ENCODE measurements at places on chromosomes 6 and 20.

- DNase-seq: no peak
These were observed 452 bp downstream of the TRAF3IP2 start for GRCh38 chr6:111605100-111605751.

- no peak for DNase-seq
These were observed 78.4 kb upstream of the FBXL4 start for GRCh38 chr6:99026135-99026534.

- DNase-seq: no peak
These were observed 24.2 kb downstream of the MYBL2 start for GRCh38 chr20:43690943-43691598.

DNA sequence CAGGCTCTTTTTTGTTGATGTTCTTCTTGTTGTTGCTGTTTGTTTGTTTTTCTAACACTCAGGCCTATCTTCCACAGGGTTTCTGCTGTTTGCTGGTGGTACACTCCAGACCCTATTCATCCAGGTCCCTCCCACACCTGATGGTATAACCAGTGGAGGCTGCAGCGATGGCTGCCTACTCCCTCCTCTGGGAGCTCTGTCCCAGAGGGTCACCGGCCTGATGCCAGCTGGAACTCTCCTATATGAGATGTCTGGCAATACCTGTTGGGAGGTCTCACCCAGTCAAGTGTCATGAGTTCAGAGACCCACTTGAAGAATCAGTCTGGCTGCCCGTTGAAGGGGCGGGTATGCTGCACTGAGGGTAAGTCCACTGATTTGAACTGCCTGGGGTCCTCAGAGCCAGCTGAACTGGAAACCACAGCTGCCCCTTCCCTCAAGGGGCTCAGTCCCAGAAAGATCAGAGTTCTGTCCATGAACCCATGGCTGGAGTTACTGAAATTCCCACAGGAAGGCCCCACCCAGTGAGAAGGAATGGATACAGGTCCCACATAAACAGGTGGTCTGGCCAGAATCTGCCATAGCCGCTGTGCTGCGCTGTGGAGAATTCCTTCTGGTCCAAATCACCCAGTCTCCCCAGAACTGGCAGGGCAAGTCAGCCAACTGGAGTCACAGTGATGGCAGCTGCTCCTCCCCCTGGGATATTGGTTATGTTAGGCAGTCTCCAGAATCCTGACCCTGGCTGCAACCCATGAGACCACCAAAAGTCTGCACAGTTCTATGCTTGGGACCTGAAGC, 664.4 kb downstream of the FRK start:
- no peak for DNase-seq

- DNase-seq: no peak
These were observed 118.9 kb upstream of the COL21A1 start for GRCh38 chr6:56366141-56366852.

DNA sequence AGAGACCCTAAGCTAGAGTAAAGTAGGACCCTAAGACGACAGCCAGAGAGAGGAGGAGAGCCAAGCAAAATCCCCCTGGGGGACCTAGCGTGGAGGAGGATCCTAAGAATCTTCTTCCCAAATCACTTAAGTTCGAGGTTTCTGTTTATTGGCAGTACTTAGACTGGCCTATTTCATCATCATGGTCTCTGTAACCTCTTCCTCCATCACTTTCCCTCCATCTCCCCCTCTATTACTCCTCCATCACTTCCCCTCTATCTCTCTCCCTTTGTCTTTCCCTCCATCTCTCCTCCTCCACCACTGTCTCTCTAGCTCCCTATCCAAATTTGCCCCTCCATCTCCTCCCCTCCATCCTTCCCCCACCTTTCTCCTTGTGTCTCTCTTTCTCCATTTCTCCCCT, 833.6 kb upstream of the FLRT3 start:
- no peak for DNase-seq

DNA sequence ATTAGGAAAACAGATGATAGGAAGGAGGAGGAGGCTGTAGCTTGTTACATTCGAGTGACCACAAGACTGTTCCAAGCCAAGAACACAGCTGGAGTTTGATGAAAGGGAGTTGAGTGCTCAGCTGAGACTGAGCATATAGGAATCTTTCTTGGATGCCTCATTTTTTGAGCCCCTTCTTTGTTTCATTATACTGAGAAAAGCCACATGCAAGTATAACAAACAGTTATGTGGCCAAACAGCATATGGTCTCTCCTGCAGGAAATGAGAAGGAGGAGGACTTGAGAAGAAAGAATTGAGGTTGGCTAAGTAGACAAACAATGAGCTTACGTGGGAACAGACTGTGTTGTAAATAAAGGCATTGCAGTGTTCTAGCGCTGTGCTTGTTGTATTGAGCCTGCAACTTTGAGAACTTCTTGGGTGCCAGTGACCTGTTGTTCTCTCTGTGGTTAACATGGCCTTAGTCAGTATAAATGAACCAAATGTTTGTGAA, 78.3 kb downstream of the AKAP7 start:
- DNase-seq: no peak

DNA sequence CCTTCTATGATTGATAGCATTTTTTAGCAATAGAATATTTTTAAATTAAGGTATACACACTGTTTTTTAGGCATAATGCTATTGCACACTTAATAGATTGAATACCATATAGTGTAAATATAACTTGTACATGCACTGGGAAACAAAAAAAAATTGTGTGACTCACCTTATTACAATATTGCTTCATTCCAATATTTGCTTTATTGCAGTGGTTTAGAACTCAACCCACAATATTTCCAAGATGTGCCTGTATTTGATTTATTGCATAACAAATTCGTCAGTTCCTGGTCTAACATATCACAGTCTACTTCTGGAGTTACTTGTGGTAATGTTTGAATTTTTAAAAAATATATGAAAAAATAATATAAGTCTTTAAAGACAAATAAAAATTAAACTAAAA, 41.9 kb upstream of the DEFB112 start:
- DNase-seq: no peak

- no peak for DNase-seq
These were observed 18.5 kb upstream of the IRF4 start for GRCh38 chr6:373031-373430.

DNA sequence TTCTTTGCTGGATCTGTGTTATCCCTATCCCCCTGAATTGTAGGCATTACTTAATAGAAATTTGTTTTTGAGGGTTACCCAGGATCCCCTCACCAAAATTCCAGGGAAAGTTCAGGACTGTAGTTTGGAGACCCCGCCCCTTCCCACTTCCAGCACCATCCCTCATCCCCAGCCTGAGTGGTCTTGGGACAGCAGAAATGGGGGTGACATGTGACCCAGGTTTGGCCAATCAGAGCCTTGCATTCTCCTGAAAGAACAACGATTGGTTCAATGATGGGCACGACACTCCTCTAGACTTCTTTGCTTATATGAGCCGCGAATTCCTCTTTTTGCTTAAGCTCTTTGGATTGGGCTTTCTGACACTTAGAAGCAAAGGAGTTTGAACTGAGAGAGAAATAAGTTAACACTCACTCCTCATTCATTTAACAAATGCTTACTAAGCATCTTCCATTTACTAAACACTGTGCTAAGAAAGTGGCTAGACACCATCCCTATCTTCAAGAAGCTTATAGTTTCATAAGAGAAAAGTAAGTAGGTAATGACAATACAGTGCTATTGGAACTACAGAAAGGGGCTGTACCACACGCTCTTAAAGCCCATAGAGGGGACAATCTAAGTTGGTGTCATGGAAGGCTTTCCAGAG, 24.9 kb upstream of the PAQR8 start:
- no peak for DNase-seq

DNA sequence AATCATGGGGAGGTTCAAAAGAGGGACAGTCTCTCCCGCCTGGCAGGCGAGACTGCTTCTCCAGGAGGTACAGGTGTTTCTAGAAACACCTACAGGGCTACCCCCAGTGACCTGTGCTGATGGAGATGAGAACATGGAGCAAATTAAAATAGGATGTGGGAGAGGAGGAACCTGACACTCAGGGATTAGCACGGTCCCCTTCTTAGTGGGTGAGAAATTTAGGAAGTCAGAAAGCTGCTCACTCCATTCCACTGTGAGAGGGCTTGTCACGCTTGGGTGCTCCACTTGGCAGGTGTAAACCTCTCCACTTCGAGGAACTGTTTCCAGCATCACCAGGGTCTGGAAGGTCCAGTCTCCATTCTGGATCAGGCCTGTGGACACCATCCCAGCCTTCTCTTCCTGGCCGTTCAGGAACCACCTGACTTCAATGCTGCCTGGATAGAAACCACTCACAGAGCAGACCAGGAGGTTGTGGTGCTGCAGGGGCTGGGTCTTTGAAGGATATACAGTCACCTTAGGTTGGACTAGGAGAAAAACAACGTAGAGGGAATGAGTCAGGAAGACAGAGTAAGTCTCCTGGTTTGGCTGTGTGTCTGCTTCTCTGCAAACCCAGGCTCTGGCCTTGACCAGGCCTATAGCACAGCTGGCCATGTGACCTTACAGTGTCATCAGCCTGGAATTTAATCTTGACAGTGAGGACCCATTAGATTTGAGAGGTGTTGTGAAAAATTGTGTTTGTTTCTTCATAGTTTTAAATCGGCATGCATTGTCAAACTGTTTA, 8.1 kb downstream of the HLA-DRB1 start:
- DNase-seq: no peak

- no peak for DNase-seq
These were observed 200.3 kb downstream of the SYNDIG1 start for GRCh38 chr20:24669701-24670100.

DNA sequence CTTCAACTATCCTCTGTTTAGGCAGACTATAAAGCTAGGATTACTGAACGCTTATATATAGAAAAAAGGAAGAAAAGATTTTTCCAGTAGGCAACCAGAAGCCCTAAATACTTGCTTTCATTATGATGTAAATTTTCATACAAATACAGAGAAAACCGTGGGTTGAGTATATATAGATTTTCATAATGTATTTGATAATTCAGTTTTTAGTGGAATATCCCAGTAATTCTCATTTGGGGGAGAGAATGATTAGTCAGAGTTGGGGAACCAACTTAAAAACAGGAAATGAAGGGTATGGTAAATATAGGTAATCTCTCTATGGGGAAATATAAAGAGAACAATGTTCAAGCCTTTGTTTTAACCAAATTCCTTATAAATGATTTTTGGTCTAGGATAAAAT, 154.0 kb upstream of the CITED2 start:
- DNase-seq: no peak

- DNase-seq: no peak
These were observed 87.7 kb downstream of the RREB1 start for GRCh38 chr6:7195339-7196018.

DNA sequence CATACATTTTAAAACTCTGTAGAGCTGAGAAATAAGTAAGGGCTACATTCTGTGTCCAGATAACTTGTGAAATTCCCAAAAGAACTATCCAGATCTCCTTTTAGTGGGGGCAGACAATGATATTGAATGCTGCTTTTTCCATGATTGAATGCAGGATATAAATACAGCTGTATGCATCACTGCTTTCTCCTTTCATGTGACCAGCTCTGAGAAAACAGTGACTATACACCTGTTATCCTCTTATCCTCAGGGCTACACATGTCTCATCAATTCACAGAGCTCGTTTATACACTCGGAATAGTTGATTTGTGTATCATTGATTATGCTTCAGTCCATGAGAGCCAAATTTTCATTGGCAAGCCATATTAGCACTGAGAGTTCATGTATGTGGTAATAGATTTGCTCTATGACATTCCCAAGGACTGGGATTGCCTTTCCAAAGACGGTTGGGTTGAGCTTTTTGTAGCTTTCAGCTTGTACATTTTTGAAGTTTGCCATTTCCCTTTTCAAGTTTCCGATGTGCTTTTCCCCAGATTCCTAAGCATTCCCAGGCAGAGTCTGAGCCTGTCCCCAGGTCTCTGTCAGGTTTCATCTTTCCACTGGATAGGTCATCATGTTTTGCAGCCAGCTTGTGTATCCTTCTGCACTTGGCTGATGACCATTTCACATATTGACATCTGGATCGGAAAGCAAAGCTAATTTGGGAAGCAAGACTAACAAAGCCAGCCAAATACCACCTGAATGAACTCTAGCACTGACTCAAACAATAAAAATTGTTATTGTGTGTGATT, 97.7 kb downstream of the RFX6 start:
- no peak for DNase-seq

- DNase-seq: no peak
These were observed 2.8 kb downstream of the UQCC2 start for GRCh38 chr6:33708516-33709204.

DNA sequence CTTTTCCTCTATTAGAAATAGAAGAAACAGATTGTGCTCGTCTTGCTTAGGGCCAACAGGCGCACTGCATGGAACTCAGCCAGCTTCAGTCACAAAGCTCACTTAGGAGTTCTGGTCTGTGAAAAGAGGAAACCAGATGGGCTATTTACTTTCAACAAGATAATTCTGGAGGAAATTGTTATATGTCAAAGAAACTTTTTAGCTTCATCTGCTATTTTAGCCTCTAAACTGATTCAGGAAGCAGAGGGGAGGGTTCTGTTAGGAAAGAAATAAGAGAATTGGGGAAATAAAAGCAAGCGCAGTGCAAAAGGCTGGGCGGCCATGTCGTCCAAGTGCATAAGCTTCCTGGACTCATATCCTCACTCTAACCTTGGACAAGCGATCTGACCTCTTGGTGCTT, 21.3 kb downstream of the PRKN start:
- no peak for DNase-seq

DNA sequence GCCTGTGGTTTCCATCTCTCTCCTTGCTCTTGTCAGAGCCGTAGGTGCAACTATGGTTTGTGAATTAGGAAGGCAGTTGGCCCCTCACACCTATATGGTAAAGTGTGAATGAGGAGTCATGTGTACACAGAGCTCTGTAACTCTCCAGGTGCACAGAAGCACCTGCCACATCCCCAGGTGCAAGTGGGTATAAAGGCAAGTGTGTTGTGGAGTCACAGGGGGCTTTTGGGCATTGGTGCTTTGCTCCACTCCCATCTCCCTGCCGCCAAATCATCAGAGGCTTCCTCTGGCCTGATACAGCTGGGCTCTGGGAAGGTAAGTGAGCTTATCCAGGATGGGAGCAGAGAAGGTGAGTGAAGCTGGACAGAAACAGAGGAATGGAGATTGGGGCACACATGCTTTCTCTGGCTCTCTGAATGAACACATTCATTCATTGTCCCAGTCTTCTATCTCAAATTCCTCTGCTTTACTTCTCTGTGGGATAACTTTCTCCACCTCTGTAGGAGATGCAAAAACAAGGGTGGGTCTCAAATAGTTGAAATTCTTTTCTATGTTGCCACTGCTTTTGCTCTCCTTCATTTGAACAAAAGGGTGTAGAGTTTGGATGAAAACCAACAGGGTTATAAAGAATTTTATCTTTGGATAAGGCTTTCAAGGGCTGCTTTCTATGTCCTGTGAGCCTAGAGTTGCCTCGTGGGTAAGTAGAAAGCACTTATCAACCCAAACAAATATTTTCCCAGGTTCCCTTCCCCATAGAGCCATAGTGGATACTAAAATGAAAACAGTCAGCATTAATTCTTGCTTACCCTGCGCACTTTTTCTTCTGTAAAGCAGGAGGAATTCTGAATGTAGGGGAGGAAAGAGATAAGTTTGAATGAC, 45.0 kb upstream of the RIPOR2 start:
- no peak for DNase-seq

DNA sequence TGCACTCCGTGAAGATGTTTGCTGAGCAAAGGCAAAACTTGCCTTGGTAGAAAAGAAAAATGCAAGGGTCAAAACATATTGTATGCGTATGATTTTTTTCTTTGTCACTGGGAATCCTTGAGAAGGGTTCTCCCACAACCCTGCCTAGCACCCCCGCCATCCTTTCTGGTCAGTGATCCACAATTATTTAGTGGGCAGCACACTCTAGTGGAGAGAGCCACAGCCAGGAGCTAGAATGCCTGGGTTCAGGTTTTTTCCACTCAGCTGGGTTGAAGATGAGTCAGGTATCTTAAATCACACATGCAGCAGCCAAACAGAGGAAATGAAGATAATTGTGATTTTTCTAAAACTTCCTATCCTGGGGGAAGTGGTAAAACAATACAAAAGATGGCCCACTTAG, 243.1 kb downstream of the PKHD1 start:
- no peak for DNase-seq

GRCh38 chr6:148501178-148501590, 158.5 kb downstream of the SASH1 start:
- no peak for DNase-seq
